ENCODE measurements at places on chromosomes 7 and 10.

GRCh38 chr10:119116326-119116951 lies 12.5 kb downstream of the DENND10 start:
- no peak for DNase-seq

DNA sequence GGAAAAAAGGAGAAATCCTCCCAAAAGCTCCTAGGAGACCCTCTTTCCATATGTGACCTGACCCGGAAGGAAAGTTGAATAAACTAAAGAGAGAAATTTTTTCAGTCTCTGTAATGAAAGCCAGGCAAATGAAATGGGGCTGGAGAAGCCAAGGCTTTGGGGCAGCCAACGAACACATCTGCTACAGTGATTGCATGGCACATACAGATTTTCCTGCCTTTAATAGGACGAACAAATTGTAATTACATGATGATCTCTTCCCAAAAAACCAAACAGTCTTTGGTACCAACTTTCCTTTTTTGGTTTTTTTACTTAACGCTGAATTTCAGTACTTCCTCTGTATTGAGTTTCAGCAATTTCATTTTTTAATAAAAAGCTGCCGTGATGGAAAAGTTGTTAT lies 23.5 kb upstream of the PTN start:
- DNase-seq: no peak

DNA sequence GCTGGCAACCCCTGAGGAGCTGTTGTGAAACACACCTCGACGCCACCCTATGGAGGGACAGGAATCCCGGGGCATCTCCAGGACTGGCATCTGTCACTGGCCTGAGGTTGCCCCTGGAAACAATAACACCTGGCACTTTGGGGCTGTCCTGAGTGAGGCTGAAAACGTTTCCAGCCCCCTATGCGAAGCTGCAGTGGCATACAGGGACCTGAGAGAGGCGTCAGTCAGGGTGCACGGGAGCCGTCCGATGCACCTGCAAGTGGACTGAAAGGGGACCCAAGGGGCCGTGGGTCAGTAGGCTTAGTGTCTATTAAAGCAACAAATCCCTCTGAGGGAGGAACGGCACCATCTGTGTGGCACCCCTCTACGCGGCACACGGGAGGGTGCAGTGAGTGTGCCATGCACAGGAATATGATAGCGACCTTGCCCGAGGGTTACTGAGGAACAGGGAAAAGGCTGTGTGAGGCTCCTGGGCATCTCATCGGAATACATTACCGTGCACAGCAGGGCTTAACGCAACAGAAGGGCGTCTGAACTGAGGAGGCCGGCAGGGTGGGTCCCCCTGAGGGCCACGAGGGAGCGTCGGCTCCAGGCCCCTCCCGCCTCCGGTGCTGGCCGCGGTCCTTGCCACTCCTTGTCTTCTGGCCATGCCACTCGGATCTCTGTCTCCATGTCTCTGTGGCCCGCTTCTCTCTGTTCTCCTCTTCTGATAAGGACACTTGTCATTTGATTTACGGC lies 50.4 kb downstream of the FOXL3 start:
- no peak for DNase-seq

DNA sequence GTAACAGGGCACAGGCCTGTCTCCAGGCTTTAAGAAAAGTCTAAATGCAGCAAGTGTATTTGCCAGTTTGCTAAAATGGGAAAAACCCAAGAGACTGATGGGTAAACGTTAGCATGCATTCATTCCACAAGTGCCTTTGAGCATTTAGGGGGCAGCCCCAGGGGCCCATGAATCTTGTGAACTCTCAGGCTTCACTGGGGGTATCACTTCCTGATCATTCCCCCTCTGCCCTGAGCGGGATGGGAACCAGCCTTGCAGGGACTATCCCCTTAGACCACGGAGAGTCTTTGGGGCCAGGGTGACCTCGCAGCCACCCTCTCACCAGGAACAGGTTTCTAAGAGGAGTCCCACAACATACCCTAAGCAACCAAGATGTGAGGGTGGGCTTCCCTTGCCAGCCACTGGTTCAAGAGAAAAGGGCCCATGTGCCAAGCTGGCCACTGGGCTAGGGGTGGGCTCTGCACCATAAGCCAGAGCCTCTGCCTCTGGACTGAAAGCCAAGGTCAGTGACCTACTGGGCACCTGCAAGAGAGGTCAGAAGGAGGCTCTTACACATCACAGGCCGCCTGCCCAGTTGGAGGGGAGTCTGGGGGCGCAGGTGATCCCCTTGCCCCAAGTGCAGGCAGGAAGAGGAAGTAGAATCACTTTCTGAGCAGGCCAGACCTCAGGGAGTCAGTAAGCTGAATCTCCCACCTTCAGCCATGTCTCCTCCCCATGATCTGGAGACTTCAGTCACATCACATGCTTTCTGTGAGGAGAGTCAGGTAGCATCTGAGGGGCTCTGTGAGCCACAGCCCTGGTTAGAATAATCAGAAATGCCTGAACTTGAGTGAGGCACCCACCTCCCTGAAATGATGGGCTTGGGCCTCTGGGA lies 75.0 kb downstream of the C10orf105 start:
- DNase-seq: no peak

GRCh38 chr7:106010866-106011265 lies 47.8 kb downstream of the CDHR3 start:
- DNase-seq: no peak

- DNase-seq: peak; percentile 56
Measured at GRCh38 chr10:109956454-109957091, 33.3 kb upstream of the XPNPEP1 start.

GRCh38 chr10:96125142-96125515 lies 5.0 kb upstream of the ZNF518A start:
- no peak for DNase-seq

DNA sequence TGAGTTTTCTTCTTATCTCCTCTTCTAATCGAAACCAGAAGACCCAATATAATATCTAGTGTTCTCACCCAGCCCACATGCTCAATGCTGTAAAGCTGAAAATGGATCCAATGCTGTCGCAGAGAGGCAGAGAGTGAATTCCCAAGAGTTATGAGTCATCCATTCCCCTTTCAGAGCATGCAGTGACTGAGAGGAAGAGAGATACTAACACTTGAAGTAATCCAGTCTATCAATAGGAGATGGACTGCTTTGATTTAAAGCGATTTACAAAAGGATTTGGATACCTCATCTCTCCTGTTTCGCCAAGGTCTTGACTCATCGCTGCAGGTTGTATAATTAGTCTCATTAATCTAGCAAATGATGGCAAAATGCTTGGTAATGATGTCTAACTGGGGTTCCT lies 41.5 kb upstream of the PRKCQ start:
- peak; percentile 25 for DNase-seq

- no peak for DNase-seq
Measured at GRCh38 chr7:127949769-127950222, 81.4 kb downstream of the LRRC4 start.

GRCh38 chr10:117223693-117224430 lies 17.1 kb upstream of the SLC18A2 start:
- no peak for DNase-seq

GRCh38 chr7:106570948-106571418 lies 90.0 kb downstream of the CCDC71L start:
- no peak for DNase-seq

DNA sequence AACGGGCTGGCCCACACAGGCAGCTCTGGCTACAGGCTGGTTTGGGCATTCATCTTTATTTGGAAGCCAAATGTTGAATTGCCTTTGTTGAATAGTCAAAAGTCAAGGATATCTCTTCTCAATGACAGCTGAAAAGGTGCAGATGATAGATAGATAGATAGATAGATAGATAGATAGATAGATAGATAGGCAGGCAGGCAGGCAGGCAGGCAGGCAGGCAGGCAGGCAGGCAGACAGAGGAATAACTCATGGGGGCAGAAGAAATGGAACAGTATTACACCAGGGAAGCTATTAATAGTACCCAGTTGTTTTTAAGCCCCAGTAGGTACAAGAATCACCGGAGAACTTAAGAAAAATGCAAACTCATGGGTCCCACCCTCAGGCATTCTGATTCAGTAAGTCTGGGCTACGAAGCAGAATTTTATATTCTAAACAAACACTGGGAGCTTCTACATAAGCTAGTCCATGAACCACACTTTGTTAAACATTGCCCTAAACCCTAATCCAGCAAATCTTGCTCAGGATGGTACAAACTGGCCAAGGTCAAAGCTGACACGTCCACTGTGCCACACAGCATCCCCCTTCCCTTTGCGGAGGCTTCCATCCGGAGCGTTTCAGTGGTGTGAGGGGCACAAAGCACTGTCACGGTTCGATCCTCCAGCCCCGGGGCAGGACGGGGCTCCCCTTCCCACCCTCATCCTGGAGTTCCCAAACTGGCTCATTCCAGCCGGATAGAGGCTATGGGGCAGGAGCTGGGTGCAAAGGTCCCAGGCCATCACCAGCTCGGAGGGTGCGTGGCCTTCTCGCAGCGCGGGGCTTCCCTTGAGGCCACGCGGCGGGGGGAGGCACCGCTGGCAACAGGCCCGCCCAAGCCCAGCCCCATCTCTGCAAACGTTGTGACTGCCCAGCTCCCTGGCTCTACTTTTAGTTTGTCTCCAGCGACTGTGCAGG lies 6.7 kb downstream of the PRKAG2 start:
- no peak for DNase-seq

- no peak for DNase-seq
Measured at GRCh38 chr7:24301703-24302102, 17.7 kb downstream of the NPY start.

DNA sequence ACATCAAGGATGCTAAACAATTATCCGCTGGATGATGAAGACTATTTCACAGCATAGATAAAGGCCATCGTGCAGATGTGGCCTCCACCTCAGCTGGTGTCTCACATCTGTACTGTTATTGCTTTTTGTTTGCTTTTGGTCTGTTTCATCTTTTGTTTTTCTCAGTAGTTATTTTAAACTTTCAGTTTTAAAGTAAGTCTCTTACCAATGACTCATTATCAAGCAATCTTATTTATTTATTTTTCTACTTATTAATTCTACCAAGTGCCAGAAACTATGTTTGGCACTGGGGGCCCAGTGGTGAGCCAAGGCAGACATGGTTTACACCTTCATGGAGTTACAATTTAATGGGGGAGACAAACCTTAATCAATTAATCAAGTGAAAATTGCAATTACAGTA lies 250.9 kb upstream of the TMEM72 start:
- DNase-seq: no peak

DNA sequence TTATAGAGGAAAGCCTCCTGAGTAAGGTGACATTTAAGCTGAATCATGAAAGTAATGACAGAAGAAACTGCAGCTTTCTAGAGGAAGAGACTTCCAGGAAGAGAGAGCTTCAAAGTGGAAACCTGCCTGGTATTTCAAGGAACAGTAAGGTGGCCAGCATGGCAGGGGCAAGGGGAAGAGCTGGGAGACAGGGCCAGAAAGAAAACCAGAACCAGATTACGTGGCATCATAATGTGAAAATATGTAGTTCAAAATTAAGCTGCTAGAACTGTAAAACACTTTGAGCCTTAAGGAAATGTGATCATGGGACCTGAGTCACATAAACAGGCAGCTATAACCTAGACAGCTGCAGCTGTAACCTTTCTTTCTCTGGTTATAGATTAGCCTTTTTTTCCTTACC lies 238.0 kb upstream of the FOXK1 start:
- no peak for DNase-seq

DNA sequence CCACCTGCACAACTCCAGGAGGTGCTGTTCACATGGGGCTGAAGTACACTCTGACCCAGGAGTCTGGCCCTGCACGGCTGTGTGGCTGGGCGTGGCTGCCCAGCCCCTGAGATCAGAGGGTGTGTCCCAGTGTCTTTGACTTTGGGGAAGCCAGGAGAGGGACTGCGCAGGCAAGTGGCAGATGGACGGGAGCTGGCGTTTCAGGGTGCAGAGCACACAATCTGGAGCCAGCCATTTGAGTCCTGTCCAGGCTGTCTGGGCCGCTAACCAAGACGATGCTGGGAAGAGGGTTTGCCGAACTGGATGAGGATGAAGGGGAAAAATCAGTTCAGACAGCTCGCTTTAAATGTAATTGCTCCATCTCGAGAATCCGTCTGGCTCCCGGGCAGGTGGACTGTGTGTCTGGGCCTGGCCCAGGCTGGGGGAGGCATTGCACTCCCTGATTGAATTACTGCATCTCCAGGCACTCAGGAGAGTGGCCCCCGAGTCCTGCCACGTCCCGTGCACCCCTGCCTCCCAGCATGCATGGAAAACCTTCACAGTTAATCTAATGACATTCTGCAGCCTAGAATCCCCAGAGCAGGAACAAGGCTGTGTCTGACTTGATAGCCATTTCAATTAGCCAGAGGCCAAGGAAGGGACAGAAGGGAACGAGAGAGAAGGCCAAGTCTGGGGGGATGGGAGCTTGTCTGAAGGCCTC lies 120.8 kb upstream of the NANOS1 start:
- DNase-seq: no peak

DNA sequence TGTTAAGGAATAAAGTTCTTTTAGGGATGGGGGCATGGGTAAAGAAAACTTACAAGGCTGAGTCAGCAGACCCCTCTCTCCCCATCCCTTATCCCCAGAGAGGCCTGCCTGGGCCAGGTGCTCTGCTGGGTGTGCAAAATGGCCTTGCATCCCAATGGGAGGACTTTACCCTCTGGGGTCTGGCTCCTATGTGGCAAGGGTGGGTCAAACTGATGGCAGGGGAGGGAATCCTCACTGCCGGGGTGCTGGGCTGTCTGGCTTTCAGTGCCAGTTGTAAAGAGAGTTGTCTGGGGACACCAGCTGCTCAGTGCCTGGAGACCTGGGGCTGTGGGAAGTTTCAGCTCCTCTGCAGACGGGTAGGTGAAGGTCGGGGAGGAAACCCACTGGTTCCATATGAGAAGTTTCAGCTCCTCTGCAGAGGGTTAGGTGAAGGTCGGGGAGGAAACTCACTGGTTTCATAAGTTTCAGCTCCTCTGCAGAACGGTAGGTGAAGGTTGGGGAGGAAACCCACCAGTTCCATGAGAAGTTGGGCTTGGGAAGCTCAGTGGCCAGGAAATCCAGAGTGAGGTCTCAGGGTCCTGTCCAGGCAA lies 127.2 kb upstream of the PODXL start:
- no peak for DNase-seq
